ENCODE measurements at places on chromosomes 7 and 10. TPM values are rescaled to one million over a fixed set of nuclear protein-coding genes. Genes with fewer than 3 reads are reported as not detected.

GRCh38 chr10:13536674-13537366 is 8.0 kb upstream of the BEND7 start:
- H3K36me3 ChIP-seq: no peaks in the 10 kb centered on the region
- H3K27me3 ChIP-seq: no peaks in the 10 kb centered on the region
- no peak overlapping the region for H3K27ac ChIP-seq
- H3K4me1 ChIP-seq: no peaks in the 10 kb centered on the region

DNA sequence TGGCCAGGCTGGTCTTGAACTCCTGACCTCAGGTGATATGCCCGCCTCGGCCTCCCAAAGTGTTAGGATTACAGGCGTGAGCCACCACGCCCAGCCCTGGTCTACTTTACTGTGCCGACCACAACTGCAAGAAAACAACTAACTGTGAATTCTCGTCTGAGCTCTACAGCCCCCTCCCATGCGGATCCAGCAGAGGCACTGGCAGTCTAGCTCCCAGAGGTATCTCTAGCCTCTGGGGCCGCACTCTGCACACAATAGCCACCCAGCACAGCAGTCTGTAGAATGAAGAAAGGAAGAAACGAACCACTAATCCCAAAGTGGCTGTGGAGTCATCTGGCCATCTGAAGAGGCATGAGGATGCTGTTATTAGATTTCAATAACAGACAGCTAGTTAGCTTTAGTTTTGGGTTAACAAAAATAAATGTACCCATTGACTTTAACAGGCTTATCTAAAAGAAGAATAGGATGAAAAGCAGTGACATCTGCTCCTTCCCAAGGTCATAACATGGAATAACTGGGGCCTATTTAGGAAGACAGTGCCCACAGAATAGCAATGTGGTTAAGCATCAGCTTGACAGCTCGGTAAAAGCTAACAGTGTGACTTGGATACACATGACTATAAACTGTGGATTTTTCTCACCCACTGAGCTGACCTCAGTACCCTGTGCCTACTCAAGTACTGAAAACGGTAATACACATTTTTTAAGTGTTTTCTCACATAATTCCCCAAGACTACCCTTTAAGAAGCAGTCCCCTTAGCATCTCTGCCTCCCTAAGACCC is 131.9 kb downstream of the TNS3 start:
- H3K27me3 ChIP-seq: no peaks in the 10 kb centered on the region
- H3K27ac ChIP-seq: no peak overlapping the region
- no peak for DNase-seq
- no peak overlapping the region for H3K4me3 ChIP-seq

DYDC2 gene
- total RNA-seq: 0.57 TPM

TAS2R3 gene
- 2.7 TPM for total RNA-seq

DMTF1 gene
- total RNA-seq: 88.6 TPM

LYZL1 gene
- not detected for total RNA-seq

VSTM2A gene
- total RNA-seq: not detected
